ENCODE measurements at places on chromosomes 1 and 21.

GRCh38 chr1:52554756-52555155 lies 1.9 kb upstream of the TUT4 start:
- no peak for DNase-seq

GRCh38 chr1:215458562-215458961 lies 108.5 kb upstream of the KCTD3 start:
- DNase-seq, result no peak

DNA sequence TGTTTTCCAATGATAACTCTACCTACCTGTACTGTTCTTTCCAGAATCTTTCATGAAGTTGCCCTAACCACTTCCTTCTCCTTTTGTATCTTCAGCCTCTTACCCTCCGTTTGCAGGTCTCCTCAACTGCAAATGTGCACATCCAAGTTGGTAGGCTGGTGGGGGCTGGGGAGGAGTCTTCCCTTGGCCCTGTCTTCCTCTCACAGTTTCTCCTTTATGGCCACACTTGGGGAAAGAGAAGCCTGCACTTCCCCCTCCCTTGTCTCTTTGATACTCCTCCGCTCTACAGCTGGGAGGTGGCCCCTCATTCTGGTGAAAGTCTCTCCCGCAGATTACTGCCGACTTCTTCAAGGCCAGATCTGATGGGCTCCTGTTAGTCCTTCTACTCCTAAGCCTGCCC lies 26.9 kb upstream of the GPR88 start:
- no peak for DNase-seq

DNA sequence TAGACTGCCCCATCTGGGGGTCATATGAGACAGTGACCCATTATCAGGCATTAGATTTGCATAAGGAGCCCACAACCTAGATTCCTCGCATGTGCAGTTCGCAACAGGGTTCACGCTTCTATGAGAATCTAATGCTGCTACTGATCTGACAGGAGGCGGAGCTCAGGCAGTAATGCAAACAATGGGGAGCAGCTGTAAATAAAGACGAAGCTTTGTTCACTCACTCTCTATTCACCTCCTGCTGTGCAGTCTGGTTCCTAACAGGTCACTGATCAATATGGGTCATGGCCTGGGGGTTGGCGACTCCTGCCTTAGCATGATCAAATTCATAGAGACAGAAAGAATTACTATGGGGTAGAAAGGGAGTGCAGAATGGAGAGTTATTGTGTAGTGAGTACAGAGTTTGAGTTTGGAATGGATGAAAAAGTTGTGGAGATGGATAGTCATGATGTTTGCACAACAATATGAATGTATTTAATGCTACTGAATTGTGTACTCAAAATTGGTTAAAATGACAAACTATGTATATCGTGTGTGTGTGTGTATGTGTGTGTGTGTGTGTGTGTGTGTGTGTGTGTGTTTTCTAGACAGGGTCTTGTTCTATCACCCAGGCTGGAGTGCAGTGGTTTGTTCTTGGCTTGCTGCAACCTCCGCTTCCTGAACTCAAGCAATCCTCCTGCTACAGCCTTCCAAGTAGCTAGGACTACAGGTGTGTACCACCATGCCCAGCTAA lies 42.2 kb downstream of the BTF3L4 start:
- DNase-seq, result no peak

DNA sequence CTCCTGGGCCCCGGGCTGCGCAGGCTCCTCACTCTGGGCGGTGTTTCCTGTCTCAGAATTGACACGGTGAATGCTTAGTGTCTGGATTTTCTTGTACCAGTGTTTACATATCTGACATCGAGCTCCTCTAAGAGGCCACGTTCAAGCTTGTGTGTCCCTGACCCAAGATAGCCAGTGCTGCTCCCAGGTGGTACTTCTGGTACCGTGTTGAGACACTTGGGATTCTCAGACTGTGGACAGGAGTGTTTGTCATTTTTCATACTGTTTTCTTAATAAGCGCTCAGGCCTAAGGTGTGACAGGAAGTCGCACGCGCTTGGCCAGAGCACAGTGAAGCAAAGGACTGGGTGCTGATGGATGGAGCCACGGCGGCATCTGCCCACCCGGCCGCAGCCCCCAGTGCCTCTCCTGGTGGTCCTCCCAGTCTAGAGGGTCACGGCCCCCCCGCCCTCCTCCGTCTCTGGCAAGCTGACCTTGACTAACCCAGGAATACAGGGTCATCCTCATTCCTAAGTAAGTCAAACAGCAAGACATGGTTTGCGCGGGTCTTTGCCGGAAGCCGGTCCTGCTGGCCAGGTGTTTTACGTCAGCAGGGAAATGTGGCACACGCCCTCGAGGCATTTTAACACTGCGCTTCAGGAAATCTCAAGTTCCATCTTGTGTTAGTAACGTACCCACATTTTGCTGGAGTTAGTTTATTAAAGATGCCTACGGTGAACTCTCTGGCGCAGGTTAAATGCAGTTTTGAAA lies 8.0 kb downstream of the PEX10 start:
- DNase-seq, result no peak

DNA sequence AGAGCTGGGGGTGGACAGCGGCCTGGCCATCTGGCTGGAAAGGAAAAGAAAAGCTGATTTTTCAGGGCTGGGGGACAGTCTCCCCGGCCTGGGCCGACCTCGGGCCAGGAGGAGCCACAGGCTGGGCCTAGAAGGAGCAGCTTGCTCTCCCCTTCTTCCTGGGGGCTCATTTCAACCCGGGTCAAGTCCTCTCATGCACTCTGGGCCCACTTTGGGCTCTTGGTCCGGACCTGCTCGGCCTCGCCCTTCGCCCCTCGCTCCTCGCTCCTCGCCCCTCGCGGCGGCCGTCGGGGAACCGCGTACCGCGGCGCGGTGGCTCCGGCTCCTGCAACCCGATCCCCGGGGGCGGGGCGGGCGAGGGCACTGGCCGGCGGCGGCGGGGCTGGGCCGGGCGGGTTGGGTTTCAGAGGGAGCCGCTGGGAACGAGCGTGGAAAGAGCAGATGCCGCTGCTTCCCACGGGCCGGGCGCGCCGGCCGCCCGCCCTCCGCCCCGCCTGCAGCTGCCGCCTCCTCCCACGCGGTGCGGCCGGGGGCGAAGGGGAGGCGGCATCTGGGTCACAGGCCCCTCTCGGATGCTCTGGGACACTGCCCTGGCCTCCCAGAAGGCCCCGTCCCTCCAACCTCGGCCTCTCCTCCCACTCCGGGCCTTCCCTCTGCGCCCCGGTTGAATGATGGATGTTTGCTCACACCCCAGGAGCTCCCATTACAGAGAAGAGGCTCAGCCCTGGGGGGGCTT lies 6.6 kb downstream of the HEYL start:
- no peak for DNase-seq

- no peak for DNase-seq
Measured at GRCh38 chr1:210376836-210377372, 48.2 kb downstream of the HHAT start.

- no peak for DNase-seq
Measured at GRCh38 chr1:198833706-198834503, 195.1 kb downstream of the PTPRC start.

DNA sequence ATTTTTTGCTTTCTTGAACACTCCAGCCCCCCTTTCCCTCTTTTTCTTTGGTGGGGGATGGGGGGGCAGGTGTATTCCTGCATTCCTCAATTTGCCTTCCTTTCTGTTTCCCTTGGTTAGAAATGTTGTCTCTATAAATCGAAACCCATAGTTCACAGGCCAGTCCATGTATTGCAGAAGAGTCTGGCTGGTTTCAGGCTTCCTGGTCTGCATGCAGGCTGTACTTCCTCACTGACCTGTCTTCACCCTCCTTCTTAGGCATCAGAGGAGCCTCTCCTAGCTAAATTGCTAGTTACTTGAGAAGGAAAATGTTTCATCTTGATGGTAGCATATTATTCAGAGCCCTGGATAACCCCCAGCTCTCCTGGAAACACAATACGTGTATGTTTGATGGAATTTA lies 140.0 kb downstream of the SPATA46 start:
- DNase-seq, result no peak

- no peak for DNase-seq
Measured at GRCh38 chr1:182304218-182304617, 87.4 kb downstream of the GLUL start.

- no peak for DNase-seq
Measured at GRCh38 chr1:156111355-156111962, 3.1 kb upstream of the LMNA start.
